ENCODE measurements at places on chromosomes 6 and 20. TPM values are rescaled to one million over a fixed set of nuclear protein-coding genes. Genes with fewer than 3 reads are reported as not detected.

GRCh38 chr6:104050455-104050854 is 809.3 kb downstream of the HACE1 start:
- DNase-seq, result no peak

DNA sequence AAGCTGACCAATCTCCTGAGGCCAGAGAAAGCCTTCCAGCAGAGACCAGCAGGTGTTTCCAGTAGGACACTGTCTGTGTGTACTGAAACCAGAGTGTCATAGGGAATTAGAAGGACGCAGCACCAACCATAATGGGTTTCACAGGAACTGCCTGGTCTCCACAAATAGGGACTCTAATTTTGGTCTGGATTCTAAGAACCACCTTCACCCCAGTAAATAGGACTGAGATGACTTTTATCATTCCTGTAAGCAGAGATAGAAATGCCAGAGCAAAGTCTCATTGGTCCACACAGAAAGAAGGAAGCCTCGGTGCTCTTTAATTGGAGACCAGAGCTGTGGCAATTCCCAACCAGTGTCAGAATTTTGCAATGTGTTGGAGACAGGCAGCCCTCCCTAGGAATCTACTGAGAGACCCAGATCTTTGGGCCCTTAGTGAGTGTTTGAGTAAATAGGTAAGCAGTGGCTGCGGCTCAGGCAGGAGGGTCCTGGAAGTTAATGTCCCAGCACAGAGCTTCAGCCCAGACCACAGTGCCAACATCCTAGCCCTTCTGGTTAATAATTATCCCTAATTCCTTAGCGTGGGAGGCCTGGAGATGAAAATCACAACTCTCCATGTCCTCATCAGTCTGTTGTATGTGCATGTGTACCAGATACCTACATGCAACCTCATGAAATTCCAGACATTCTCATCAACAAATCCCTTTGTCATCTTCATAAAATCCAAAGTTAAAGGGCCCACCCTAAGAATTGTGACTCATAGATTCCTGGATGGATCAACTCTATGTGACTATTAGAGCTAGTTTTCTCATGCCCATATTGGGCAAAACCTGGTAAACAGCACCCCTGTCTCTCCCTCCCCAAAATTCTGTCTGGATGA is 81.2 kb downstream of the UNC5CL start:
- DNase-seq, result no peak

DNA sequence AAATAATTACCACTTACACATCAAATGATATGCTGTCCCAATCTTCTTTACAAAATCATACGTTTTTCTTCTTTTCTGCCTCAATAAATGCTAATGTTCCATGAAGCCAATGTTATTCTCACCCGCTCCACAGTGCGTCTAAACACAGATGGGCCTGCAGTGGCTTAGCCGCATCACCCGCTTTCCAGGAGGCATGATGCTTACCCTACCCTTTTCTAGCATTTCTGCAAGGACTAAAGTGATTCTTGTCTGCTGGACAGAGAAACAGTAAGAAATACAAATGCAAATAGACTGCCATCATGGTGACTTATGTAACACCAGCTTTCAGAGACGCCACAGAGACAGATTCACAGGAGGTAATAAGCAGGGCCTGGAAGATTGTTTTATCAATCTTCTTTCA is 104.4 kb downstream of the RNASET2 start:
- DNase-seq, result no peak

GRCh38 chr6:34056305-34057108 is 89.4 kb downstream of the GRM4 start:
- DNase-seq, result no peak

- DNase-seq, result no peak
Measured at GRCh38 chr6:70298068-70298467, 4.8 kb downstream of the COL9A1 start.

DNA sequence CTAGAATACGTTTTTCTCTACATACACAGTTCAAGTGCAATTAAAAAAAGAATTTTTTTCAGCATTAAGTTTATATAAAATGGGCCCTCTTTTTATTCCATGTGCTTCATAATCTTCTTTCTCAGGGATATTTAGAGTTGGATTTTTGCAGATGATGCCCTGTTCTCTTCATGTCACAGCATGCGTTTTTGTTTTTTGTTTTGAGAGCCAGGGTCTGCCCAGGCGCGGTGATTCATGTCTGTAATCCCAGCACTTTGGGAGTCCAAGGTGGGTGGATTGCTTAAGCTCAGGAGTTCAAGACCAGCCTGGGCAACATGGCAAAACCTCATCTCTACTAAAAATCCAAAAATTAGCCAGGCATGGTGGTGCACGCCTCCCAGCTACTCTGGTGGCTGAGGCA is 82.9 kb upstream of the PRND start:
- no peak for DNase-seq

- peak; percentile 83 for DNase-seq
Measured at GRCh38 chr6:34236131-34236442, 586 bp upstream of the HMGA1 start.

GRCh38 chr6:143806282-143807102 is 36.6 kb upstream of the LTV1 start:
- DNase-seq, result no peak

- DNase-seq, result no peak
Measured at GRCh38 chr20:41048461-41049301, 20.1 kb downstream of the TOP1 start.

DNA sequence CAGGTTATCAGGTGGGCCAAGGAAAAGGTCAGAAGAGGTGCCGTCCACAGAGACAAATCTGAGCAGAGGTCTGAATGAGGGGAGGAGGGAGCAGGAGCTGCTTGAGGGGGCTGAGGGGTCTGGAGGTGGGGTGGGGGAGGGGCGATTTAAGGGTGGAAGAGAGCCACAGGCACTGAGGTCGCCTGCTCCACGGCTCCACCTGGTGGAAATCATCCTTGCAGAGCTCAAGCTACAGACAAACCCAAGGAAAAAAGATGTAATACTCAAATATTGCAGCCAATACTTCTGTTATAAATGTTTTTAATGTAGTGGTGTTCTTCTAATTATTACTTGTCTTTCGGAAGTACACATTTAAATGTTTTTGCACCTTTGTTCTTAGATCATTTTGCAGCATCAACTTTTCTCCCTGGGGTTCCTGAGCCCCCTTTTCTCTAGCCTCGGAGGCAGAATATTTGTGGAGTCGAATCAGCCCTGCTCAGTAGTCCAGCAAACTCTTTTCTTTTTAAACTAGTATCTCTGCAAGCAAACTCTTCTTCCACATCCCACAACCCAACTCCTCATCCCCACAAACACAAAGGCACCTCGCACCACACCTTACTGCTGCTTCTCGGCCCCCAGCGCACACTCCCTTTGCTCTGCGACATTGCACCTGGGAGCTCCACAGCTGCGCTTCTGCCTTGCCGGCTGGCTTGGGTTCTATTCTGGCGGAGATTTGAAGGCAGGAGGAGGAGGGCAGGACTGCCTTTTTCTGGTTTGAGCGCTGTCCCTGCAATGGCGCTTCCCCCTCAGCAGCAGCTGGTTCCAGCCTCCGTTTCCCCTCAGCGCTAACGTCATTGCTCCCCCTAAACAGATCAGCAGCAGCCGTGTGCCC is 51.0 kb upstream of the TFAP2A start:
- no peak for DNase-seq

Gene EYS
- 0.21 TPM for polyA plus RNA-seq

Gene SYCP2
- polyA plus RNA-seq, result 0.76 TPM

Gene SLC22A16
- polyA plus RNA-seq, result not detected

Gene ADGRF4
- not detected for polyA plus RNA-seq

Gene ZSCAN23
- polyA plus RNA-seq, result 0.26 TPM

Gene MDN1
- 10.0 TPM for polyA plus RNA-seq

Gene SSTR4
- not detected for polyA plus RNA-seq

Gene BNIP5
- not detected for polyA plus RNA-seq
